ENCODE measurements at places on chromosomes 12 and 14. TPM values are rescaled to one million over a fixed set of nuclear protein-coding genes. Genes with fewer than 3 reads are reported as not detected.

DNA sequence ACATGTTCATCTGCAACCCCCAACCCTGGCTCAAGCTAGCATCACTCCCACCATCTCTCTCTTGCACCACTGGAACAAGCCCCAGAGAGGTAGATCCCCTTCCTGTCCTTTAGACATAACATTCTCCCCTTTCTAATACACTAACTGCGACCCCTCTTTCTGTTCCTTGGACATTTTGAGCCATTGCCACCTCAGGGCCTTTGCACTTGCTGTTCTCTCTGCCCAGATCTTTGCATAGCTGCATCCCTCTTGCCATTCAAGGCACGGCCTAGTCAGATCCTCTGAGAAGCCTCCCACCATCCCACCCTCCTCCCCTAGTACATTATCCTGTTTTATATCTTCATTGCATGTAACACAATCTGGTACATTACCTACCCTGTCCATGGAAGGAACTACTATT, 16.5 kb downstream of the FOXN3 start:
- no peak for ATAC-seq

The AGAP2 gene
- total RNA-seq, result 0.64 TPM

The CD163 gene
- total RNA-seq, result 5.8 TPM

The NTN4 gene
- total RNA-seq, result 5.5 TPM

GRCh38 chr12:30010071-30011052, 226.6 kb upstream of the TMTC1 start:
- no peak for ATAC-seq

The FIGNL2 gene
- total RNA-seq, result 0.16 TPM

The MANSC4 gene
- total RNA-seq, result not detected

The BCL11B gene
- total RNA-seq, result 10.6 TPM

The GNB3 gene
- not detected for total RNA-seq

DNA sequence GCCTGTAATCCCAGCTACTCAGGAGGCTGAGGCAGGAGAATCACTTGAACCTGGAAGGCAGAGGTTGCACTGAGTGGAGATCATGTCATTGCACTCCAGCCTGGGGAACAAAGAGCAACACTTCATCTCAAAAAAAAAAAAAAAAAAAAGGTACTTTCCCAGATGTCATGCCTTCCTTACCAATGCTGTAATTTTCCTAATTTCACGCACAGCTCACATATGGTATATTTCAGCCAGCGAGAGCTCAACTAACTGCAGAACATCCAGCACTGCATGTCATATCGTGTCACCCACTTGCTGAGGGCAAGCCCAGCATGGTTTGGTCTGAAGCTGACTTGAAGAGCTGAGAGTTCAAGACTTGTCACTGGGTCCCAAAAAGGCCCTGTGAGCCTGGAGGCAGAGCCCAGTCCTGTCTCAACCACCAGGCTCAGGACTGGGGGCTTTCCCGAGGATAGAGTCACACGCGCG, 29.0 kb downstream of the NFKBIA start:
- ATAC-seq, result peak; percentile 24

The KRT78 gene
- total RNA-seq, result 291 TPM

GRCh38 chr12:113184098-113184899, 979 bp downstream of the DDX54 start:
- ATAC-seq, result peak; percentile 26

GRCh38 chr12:6769666-6770065, 2.7 kb upstream of the LAG3 start:
- no peak for ATAC-seq

DNA sequence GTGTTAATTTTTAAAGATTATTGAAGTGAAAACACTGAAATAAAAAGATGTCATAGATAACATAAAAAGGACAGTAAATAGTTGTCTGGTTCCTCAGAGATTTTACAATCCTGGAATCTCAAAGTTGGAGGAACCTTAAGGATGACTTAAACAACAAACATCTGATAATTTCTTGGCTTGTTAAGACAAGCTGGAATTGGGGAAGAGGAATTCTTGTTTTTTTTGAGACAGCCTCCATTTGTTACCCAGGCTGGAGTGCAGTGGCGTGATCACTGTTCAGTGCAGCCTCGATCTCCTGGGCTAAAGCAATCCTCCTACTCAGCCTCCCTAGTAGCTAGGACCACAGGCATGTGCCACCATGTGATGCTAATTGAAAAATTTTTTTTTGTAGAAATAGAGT, 2.3 kb downstream of the ZNF410 start:
- no peak for ATAC-seq

The NFATC4 gene
- 3.4 TPM for total RNA-seq

GRCh38 chr12:52066346-52067080, 3.3 kb upstream of the ATG101 start:
- ATAC-seq, result no peak

DNA sequence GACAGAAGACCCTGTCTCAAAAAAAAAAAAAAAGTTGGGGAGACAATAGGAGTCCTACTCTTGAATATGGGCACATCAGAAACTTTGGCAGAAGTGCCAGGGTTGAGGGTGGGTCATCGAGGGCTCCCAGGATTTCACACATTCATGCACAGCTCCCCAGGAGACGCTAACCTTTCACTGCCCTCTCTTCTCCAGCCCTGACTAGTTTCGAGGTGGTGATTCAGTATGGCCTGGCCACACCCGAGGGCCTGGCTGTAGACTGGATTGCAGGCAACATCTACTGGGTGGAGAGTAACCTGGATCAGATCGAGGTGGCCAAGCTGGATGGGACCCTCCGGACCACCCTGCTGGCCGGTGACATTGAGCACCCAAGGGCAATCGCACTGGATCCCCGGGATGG, 29.4 kb upstream of the LRP1-AS start:
- peak; percentile 77 for ATAC-seq

The RNASE4 gene
- 1.7 TPM for total RNA-seq

DNA sequence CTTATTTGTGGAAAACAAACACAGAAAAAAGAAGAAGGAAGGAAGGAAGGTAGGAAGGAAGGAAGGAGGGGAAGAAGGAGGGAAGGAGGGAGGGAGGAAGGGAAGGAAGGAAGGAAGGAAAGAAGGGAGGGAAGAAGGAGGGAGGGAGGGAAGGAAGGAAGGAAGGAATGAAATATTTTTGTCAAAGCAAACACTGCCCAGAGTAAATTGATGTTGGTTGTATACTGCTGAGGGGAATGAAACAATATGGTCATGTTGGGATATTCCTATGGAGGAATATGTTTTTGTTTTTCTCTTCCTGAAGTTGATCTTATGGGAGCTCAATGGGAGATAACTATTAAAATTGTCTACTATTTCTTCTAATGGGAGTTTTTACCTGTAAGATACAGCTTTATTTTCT, 717.5 kb upstream of the LRFN5 start:
- no peak for ATAC-seq

- no peak for ATAC-seq
These were observed 300.9 kb downstream of the ACSS3 start for GRCh38 chr12:81378601-81379285.

DNA sequence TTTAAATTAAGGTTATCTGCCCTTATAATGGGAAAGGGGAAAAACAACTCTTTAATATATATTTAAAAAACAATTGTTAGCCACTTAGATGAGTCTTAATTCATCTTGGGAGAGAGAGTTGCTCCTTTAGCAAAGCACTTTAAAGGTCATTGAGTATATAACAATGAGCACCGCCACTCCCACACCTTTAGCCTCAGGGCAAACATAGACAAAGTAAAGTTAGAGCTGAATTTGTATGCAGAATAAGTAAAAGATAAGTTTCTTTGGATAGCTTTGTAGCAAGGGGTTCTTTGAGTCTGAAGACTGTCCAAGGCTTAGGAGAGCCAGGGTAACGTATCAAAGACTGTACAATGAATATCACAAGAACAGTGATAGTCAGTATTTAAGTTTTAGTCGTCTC, 728.8 kb upstream of the LMO3 start:
- no peak for ATAC-seq

- ATAC-seq, result no peak
These were observed 48.1 kb downstream of the CCDC92 start for GRCh38 chr12:123924539-123924938.

- no peak for ATAC-seq
These were observed 16.3 kb downstream of the TSPAN8 start for GRCh38 chr12:71141378-71141926.

The CDKN3 gene
- 17.7 TPM for total RNA-seq

The DEPDC4 gene
- total RNA-seq, result 0.68 TPM

DNA sequence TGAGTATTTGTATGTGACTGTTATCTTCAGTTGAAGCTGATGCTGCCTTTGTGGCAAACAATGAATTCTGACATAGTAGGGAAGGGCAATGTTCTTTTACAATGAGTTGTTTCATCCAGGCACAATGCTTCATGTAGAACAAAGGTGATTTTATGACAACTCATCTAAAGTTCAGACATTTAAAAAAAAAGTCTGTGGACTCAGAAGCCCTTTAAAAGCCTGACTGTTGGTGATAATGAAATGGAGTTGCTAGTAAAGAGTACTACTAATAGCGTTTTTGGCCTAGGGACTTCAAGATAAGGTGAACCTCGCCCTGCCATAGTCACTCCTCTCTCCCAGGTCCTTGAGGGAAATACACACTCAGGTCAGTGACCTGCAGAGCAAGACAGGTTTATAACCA, 105.1 kb downstream of the AKAP6 start:
- ATAC-seq, result no peak

DNA sequence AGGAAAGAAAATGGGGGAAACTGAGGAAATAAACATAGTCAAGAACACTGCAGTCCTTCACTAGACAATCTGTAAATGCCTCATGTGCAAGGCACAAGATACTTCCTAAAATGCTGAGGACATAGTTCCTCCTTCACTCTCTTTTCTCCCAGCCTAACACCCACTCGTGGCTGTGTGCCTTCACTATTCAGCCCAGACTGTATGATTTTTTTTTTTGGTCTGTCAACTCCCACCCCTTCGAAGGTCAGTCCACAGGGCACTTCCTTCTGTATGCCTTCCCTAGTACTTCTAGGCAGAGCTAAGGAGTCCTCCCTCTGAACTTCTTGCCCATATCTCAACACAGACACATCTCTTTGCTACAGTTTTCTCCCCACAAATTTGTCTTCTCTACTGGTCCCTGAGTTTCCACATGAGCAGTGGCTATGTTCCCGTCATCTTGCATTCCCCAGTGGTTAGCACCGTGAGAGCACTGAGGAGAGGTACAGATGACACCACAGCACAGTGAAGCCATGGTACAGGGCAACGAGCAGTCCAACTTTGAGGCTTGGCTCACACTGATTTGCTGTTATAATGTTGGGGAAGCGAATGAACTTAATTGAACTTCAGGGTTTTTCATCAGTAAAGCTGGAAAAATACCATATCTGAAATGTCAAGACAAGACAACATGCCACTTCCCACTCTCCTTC, 24.1 kb upstream of the SYCP3 start:
- ATAC-seq, result peak; percentile 38

The DHRS4L2 gene
- 28.8 TPM for total RNA-seq

GRCh38 chr14:21108791-21109190, 7.9 kb downstream of the TMEM253 start:
- no peak for ATAC-seq

The OSGEP gene
- 16.2 TPM for total RNA-seq

- no peak for ATAC-seq
These were observed 5.0 kb upstream of the NPAS3 start for GRCh38 chr14:32933629-32934072.

All from esophagus mucosa (tissue), 1 donor.